Stimulated activated CD8-positive, alpha-beta memory T cell treated with anti-CD3 and anti-CD28 coated beads, Interleukin-2, amount 100 ng/mL, for 48 hours (primary cell): ENCODE measurements at places on chromosomes 2 and 18.
A peak's percentile ranks its signal among the peaks of the same experiment; 100 is the strongest.

GRCh38 chr2:39114771-39115170 is 6.1 kb downstream of the SOS1 start:
- DNase-seq, result no peak

DNA sequence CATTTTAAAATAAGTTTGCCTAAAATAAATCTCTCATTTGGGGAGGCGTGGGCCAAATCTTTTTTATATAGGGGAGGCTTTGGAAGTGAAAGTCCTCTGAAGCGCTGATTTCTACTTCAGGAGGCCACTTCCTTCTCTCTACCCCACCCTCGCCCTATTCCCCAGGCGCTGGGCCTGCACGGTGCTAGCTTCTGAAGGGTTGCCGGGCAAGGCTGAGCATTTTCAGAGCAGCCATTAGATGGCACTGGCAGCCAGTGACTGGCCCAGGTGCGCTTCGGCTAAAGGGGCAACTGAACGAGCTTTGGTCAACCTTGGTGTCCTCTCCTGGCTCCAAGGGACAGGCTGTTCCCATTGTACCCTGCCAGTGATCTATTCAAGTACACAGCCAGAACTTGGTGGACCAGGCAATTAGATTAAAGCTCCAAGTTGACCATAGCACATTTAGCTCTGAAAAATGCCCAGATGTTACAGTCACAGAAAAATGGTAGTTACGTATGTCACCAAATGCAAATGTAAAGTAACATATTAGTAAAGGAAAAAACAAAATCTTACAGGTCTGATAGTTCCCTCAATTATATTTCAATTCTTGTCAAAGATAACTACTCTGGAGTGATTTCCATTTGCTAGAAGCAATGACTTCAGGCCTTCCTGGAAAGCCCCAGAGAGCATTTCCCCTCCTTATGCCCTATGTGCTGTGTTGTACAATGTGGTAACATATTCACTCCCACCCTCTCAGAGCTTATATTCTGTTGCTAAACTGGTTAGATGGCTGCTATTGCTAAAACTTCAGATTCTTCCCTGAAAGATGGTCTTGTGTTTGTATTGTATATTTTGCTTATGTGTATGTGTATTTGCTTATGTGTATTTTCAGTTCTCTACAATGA is 2.1 kb downstream of the POMC start:
- peak; percentile 32 for DNase-seq

GRCh38 chr2:238240757-238241711 is 1.2 kb upstream of the HES6 start:
- DNase-seq, result no peak

DNA sequence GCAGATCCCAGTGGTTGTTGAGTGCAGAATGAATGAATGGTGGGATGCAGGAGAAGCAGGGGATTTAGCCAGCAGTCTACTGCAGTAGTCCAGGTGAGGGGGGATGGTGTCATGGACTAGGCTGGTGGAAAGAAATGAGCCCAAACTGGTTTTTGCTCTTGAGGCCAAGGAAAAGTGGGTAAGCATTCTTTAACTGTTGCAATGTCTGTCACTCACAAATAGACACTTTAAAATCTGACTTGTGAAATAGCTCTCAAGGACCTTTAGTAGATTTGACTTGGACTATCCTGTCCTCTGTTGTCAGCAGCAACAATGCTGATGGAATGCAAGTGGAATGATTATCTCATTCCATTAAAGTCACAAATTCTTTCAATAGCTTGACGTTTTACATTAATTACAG is 37.5 kb upstream of the STK17B start:
- DNase-seq, result no peak

- DNase-seq, result no peak
Measured at GRCh38 chr2:241088791-241089732, 13.0 kb downstream of the MTERF4 start.

- DNase-seq, result no peak
Measured at GRCh38 chr2:52341732-52342131, 1309.8 kb upstream of the NRXN1 start.

- DNase-seq, result no peak
Measured at GRCh38 chr2:241530571-241530970, 22.2 kb upstream of the STK25 start.

DNA sequence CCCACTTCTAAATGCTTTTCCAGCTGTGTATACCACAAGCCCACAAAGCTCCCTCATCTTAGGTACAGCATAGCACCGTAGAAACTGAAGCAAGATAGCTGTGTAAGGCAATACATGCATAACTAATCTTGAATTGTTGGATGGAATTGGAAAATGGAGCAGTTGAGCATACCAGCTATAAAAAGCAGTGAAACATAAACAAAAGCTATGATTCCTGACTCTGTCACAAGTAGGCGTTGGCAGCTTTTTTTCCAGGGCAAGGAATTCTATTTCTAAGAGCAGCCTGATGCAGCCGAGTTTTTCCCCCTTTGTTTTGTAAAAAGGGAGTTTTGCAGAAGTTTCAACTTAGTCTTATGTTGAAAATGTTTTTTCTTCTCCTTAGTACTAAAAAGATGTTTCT is 32.4 kb downstream of the MOGAT1 start:
- no peak for DNase-seq

DNA sequence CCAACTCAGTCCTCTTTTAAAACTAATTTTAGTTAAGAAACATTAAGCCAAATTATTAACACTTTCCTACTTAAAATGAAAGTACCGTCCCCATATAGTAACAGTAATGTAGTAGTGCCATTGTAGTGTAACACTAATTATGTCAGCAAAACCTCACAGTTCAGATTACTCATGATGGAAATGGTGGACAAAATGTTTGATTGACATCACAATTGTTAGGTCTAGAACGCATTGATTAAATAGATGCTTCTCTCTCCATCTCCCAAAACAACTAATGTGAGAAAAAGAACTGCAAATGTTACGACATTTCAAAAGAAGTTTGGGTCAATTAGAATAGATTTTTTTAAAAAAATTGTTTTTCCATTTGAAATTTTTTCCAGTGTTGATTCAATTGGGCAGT is 1.2 kb upstream of the ATF2 start:
- no peak for DNase-seq

GRCh38 chr2:23409248-23409647 is 24.3 kb downstream of the KLHL29 start:
- no peak for DNase-seq

DNA sequence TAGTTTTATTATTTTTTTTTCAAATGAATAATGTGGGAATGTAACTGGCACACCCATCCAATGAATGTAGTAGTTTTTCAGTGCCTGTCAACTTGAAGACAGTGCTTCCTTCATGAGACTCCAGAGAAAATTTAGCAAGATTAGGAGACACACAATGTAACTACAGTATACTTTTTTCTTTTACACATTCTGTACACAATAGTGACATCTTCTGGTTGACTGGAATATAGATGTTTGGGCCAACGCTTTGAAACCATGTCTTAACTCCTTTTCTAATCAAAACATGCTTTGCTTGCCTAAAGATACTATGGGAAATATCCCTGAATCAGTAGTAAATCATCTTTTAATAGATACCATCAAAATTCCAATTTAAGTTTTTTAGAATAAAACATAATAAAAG is 229.5 kb upstream of the ZC3H15 start:
- DNase-seq, result no peak

GRCh38 chr18:72867746-72868584 is at the start of gene NETO1:
TSS of gene NETO1 (minus strand) at chr18:72867987. CDS start at chr18:72867291, 696 bp downstream.
- no peak for DNase-seq

GRCh38 chr18:36533446-36534153 is 236.1 kb downstream of the FHOD3 start:
- DNase-seq, result no peak

- no peak for DNase-seq
Measured at GRCh38 chr2:232515639-232516038, 4.5 kb upstream of the PRSS56 start.

GRCh38 chr2:168375195-168375798 is 80.8 kb upstream of the CERS6 start:
- no peak for DNase-seq

DNA sequence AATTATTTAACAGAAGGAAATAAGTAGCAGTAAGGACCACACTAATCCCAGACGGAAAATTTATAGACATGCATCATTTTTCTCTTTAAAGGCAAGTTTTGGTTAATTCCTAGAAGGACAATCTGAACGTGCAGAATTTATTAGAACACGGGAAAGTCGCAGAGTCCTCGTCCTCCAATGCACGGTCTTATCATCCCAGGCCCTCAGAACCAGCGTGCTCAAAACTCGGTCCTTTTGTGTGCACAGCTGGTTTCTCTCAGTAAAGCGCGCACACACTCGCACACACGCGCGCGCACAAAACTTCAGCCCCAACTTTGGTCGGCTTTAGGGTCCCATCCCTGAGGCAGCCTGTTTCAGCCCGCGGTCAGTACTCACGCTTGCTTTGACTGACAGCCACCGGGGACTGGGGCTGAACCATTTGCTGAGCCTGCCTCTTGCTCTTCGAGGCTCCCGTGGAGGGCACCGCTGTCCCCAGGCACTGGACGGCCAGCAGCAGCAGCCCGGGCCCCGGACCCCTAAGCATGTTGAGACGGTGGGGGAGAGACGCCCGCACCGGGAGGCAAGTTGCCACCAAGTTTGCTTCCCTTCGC is 493 bp downstream of the FN1 start:
- DNase-seq, result peak; percentile 0

DNA sequence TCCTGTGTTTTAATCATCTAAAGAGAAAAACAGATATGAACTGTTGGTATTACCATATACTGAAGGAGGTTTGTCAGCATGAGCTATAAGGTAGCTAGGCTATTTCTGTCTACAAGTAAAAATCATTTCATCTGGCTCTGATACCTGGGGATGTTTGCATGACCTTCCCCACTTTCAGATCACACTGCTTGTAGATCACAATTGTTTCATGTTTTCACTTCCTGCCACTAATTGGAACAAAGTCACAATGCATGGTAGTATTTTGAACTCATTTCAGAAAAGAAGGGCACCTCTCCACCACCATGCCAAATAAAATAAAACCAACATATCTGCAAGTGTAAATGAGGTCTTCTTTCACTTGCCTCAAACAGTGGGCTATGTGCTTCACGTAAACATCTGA is 37.8 kb downstream of the NYAP2 start:
- no peak for DNase-seq
